ENCODE measurements at places on chromosomes 5 and 9.

DNA sequence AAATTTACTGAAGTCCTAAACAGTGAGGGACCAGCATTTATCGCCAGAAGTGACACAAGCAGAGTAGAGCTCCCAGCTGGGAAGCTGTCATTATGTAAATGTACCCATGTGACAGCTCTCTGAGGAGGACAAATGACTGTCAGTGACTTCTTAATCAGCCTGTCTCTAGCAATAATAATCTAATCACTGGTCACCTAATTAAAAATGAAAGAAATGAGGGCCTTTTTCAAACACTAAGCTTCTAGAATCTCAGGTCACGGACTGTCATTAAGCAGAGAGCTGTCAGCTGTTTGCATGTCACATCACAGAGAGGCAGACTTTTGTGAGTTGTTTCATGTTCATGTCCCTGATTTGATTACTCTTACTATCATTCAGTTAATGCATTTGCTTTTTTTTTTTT, 77.9 kb upstream of the FBXL17 start:
- no peak for DNase-seq

DNA sequence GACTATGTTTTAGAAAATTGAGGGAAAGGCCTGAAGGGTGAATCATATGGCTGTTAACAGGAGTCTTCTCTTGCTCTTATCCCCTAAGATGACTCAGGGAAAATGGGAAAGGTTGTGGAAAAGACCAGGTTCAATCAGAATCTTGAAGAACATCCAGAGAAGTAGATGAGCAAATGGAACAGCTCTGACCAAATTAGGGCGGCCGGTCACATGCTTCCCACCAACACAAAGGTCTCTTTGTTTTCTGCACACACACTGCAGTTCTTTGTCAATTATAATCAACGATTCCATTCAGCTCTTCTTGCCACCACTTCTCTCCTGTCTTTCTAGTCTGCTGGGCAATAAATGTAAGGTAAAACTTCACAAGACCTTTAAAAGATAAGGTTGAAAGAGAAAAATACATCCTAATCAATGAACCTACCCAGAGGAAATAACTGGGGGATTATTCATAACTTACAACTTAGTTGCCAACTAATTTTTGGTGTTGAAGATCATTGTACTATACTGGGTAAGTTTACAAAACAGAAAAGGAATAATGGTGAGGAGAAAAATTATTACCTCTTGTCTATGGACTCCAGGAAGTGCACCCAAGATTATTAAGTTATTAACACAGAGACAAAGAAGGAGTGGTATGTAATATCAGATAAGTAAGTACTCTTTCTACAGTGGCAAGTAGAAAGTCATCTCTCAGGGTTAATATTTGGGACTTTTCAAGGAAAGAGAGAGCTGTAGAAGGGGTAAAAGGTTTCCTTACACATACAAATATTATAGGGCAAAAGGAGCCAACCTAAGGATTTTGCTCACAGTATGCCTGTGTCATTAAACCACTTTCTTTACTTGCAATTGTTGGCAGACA, 441.9 kb upstream of the PIK3R1 start:
- DNase-seq = no peak

DNA sequence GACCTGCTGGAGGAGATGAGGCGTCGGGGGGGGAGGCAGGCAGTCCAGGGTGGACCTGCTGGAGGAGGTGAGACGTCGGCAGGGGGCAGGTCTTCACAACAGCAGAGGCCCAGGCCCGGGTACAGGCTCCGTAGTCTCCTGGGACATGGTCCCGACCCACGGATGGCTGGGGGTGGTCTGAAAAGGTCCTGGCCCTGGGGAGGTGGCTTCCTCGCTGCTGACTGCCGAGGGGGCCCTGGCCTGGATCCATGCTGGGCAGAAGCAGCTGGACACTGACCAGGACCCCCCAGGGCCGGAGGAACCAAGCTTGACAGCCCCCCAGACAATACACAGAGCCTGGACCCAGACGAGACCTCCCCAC, 8.5 kb downstream of the EGFL7 start:
- no peak for DNase-seq

- DNase-seq = no peak
Observed at GRCh38 chr9:16138561-16139491, 586.0 kb downstream of the CCDC171 start.

GRCh38 chr5:74017112-74017511, 391.1 kb downstream of the ARHGEF28 start:
- no peak for DNase-seq

DNA sequence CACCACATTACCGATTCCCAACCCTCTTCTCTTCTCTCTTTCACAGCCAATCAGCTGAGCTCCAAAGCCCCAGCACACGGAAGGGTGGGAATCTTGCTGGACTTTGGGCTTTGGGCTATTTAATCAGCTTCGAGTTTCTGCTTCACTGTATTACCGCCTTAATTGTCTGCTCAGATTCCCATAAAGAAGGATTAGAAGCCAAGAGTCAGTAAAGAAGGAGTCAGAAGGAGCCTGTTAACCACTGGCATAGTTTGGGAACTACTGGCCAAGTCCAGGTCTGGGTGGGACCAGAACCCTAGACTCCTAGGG, 4.4 kb downstream of the SPRY4 start:
- DNase-seq = no peak

DNA sequence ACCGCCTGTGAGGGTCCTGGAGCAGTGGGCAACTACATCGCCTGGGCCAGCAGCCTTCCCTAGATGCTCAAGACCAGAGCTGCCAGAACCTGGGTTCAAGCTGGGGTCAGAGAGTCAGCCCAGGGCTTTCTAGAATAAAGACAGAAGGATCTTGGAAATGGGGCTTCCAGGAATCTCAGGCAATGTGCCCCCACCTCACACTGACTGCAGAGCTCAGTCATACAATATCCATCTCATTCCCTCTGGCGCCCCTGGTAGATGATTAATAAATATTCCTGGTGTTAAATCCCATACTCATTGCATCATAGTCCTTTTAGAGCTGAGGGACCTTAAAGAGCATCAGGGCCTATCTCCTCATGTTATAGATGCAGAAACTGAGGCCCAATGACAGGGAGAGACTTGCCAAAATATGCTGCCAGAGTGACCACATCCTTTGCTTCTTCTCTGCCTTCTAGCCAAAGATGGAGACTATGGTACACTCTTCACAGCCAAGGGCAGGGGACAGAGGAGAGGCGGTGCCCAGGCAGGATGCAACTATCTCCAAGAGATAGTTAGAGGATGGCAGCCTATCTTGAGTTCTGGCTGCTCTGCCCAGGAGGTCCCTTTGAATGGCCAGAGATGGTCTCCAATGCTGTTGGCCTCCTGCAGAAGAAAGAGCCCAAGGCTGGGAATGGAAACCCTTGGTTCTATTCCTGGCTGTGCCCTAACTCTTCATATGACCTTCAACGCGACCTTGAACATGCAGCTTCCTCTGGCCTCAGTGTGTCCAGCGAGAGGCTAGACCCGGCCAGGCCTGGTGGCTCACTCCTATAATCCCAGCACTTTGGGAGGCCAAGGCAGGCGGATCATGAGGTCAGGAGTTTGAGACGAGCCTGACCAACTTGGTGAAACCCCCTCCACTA, 36.2 kb upstream of the IL17B start:
- DNase-seq = no peak

DNA sequence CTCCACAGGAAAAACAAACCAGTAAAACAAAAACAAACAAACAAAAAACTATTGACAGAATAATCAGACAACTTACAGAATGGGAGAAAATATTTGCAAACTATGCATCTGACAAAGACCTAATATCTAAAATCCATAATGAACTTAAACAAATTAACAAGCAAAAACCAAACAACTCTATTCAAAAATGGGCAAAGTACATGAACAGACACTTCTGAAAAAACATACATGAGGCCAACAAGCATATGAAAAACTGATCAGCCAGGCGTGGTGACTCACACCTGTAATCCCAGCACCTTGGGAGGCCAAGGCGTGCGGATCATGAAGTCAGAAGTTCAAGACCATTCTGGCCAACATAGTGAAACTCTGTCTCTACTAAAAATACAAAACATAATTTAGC, 60.1 kb downstream of the KCNV2 start:
- DNase-seq = no peak

GRCh38 chr5:88304356-88304755, 35.7 kb upstream of the TMEM161B start:
- no peak for DNase-seq

DNA sequence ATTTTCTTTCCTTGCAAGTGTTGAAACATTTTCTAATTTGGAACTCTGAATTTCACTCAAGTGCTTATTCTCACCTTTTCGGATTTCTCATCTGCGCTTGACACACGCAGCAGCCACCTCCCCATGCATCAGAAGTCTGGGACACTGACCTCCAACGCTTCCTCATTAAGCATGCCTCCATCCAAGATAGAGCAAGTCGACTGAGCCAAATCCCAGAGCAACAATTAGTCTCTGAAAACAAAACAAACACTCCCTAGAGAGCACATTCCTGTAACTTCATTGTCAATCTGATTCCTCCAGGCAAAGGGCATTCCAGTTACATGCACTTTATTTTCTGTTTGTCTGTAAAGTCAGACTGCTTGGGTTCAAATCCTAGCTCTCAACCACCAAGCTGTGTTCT, 5.7 kb downstream of the CD180 start:
- no peak for DNase-seq

DNA sequence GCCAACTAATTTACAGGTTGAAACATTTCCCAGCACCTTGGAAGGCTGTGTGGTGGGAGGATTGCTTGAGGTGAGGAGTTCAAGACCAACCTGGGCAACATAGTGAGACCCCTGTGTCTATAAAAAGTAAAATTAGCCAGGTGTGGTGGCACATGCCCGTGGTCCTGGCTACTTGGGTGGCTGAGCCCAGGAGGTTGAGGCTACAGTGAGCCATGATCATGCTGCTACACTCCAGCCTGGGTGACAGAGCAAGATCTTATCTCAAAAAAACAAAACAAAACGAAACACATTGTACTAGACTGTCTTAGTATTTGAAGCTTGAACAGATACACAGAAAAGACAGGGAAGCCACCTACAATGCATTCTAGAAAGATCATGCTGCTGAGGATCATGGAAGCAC, 2.8 kb upstream of the HSDL2 start:
- no peak for DNase-seq

DNA sequence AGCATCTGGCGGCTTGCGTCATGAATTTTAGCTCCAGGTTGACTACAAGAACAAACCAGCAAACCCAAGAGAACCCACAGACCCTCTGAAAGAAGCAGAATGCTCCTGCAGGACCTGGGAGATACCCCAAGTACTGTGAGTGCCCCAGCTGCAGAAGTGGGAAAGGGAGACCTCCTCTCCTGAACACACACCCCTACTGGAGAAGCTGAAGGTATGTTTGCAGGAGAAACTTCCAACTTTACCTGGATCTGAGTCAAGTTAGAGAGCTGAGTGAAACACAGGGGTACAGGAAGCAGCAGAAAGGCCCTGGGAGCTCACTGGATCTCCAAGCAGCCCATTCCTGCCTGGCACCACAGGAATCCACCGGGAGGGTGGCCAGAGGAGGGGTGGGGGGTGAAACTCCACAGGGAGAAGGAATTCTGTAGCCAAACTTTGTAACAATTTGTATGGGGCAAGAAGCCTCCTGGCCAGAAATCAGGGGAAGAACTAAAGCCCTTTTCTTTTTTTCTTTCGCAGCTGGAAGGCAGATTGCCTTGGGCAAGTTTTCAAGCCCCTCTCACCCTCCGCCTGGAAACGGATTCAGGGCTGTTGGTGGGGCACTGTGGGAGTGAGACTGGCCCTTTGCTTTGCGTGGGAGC, 576.2 kb downstream of the BNC2 start:
- DNase-seq = no peak

GRCh38 chr5:139687656-139688055, 39.5 kb downstream of the CXXC5 start:
- no peak for DNase-seq

DNA sequence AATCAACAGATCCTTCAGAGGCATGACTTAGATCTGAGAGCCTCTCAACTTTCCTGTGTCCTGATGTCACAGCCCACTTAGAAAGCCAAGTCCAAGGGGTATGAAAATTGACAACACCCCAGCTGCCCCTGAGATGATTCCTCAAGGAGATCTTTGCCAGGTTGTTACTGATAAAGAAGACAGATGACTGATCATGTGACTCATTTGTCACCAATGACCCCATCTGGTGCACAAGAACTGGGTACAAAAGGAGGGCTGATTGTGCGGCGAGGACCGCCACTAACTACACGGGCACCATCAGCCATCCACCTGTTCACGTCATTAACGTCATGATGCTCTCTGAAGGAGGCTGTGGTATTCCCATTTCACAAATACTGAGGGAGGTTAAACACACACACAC, 583.2 kb upstream of the KLF4 start:
- DNase-seq = no peak

DNA sequence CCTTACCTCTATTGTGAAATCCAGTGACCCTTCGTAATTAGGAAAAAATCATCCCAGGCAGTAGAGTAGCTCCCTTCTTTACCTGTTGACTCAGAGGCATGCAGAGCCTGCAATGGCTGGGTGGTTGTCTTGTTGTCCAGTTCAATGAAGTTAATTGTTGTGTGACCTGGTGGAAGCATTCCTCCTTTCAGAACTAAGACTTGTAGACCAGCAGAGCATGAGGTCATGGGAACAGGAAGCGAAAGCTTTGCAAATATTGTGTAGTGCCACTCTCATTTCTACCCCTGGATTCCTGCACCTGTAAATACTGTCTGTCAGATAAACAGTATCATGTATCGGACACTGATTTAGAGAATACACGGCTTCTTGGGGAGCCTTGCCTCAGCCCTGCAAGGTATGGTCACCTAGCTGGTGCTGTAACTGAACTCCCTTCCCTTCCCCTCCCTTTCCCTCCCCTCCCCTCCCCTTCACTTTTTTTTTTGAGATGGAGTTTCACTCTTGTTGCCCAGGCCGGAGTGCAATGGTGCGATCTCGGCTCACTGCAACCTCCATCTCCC, 5.7 kb upstream of the PRXL2C start:
- DNase-seq = no peak

GRCh38 chr9:27888661-27889295, 315.5 kb upstream of the C9orf72 start:
- DNase-seq = no peak

DNA sequence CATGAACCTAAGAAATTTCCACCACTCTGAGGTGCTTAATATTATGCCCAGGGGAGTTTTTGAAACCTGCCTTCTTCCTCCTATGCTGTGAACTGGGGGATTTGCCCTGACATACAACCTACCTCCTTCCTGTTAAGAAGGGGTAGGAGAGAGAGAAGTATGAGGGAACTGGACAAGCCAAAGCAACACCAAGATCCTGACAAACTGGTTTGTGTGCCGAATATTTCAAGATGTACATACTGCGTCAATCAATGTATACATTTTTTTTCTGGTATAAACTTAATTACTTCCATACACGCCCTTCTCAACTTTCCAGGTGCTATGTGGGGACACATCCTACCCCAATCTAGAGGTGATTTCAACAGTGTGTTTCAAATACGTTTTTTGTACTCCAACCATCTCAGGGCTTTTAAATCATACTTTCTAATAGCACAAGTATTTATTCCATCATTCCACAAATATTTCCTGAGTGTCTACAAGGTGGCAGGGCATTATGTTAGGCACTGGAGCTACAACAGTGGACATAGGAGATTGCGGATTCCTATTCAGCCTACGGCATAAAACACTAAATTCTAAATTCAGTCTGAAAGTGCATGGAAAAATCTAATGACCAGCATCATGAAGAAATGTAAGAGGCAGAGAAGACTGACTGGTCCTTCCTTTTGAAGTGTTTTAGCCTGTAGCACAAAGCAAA, 70.1 kb upstream of the IFNK start:
- no peak for DNase-seq

- no peak for DNase-seq
Observed at GRCh38 chr5:124650951-124651662, 95.3 kb downstream of the ZNF608 start.

Measured in SK-N-DZ (cell line).